ENCODE measurements at places on chromosomes 4 and X.

DNA sequence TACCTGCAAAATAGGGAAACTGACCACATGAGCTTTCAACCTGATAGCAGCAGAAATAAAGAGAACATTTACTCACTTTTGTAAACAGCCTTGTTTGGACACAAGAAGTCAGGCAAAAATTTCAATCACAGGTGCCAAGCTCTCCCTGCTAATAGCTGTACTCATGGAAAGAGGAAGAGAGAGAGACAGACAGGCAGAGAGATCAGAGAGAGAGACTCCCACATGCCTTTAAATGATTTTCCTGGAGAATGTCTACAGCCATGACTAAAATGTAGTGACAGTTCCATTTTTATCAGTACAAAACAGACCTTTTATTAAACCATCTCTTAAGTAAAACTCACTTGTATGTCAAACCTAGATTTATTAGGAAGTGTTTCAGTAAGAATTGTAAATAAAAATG is 752.9 kb downstream of the TRAM1L1 start:
- no peak for DNase-seq

DNA sequence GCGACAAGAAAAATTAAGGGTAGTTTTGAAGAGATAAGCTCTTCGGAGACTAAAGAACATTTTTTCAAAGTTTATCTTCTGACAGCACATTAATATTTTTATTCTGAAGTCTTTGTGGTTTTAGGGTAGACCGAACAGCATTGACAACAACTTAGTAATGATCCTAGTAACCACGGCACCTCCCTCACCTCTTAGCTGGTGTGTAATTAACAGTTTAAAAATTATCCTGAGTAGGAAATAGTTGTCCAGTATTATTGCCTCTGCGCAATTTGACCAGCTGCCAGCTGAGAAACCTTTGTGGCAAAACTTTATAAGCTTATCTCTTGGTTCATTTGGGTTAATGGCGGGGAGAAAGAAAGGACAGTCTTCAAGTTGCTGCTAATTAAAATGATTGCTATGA is 213.6 kb downstream of the CBLL2 start:
- no peak for DNase-seq

DNA sequence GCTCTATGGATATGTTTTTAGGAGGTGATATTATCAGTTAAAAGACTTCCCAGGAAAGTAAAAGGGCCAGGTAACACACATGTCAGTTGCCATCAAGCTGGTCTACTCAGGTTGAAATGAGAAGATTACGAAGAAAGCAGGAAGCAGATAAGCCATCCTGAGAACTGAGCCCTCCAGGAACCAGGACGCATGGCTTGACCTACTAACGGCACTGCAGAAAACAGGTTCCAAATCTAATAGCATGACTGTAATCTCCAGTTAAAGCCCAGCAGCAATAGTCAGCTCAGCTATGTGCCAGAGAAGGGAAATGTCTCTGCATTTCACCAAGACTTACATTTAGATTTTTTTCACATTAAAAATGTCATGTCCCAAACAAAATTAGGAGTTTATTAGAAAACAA is 77.9 kb downstream of the APBB2 start:
- DNase-seq = no peak

DNA sequence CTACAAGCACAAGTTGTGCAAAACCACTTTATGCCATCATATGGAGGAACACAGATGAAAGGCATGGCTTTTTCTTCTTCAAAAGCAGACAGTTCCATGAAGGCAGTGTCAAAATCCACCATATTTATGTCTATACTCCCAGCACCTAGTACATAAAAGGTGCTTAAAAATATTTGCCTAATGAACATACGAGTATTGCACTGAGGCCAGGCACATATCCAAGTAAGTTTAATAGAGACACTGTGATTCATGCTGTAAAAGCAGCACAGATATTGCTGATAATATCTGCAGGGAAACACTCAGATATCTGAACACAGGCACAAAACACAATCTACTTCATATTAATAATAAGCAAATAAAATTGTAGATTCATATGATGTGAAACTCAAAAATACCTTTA is 48.1 kb upstream of the CXCL8 start:
- no peak for DNase-seq

DNA sequence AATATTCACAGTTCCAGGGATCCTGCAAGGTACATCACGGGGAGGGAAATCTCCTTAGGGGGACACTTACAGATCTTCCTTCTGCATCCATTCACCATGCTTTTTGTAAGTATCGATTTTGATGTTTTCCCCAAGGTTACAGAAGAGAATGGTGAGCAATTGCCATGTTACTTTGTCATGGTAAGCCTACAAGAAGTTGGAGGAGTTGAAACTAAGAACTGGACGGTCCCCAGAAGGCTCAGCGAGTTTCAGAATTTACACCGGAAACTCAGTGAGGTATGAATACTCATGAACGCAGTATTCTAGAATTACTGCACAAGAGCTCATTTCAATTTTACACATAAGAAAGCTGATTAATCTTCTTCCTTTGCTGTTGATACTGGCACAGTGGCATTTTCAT is 53.9 kb downstream of the LRP2BP start:
- no peak for DNase-seq

- no peak for DNase-seq
These were observed 105.2 kb downstream of the RBM47 start for GRCh38 chr4:40524366-40525041.

- no peak for DNase-seq
These were observed 21.9 kb upstream of the FAM47C start for GRCh38 chrX:36986231-36986630.

- DNase-seq = no peak
These were observed 928.1 kb downstream of the PDHA2 start for GRCh38 chr4:96767815-96768480.

DNA sequence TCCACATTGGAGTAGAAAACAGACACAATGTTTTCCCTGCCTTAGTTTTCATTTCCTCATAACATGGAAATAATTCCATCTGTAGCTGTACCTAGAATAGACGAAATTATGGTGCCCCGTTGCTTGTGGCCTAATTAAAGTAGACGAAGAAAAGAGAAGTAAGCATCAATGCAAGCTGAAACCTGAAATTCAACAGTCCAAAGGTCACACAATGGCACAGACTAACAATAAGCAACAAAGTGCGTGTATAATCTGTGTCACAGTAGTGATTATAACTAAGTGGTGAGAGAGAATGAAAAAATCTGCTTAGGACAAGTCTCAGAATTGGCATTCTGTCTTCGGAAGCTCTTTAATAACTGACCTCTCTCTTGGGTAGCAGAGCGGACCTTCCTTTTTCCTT is 24.3 kb downstream of the MAGEB17 start:
- no peak for DNase-seq

GRCh38 chr4:184529283-184529682 is 54.9 kb upstream of the IRF2 start:
- DNase-seq = no peak

GRCh38 chr4:6607368-6608055 is 32.5 kb downstream of the MAN2B2 start:
- DNase-seq = no peak

GRCh38 chr4:42445038-42445437 is 47.8 kb downstream of the SHISA3 start:
- DNase-seq = no peak

DNA sequence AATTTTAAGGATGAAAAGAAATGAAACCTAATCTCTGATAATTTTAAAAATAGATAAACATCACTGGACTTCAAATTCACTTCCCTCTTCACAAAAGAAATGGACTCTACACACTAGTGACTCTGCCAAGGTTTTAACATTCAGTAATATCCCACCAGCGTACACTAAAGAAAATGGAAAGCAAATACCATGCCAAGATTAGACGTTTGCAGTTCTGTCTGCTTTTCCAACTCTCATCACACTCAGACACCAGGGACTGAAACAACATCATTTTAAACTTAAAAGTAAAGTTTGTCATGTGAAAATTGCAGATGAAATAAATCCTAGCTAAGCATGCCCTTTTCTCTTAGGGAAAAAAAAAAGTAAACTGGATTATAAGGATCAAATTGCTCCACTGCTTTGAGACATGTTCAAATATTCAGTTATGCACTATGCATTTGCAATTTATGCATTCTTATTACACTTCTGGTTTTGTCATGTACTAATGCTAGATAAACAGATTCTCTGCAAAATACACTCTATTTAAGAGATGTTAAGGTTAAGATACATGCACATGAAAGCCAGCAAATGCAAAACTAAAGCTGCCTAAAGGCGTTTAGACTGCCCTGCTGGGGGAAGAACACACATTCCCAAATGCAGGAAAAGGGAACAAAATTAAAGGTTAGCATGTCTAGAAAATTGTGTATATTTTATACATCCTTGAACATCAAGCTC is 534.4 kb upstream of the EPHA5 start:
- no peak for DNase-seq

- no peak for DNase-seq
These were observed 234.1 kb downstream of the STIM2 start for GRCh38 chr4:27094783-27095182.

DNA sequence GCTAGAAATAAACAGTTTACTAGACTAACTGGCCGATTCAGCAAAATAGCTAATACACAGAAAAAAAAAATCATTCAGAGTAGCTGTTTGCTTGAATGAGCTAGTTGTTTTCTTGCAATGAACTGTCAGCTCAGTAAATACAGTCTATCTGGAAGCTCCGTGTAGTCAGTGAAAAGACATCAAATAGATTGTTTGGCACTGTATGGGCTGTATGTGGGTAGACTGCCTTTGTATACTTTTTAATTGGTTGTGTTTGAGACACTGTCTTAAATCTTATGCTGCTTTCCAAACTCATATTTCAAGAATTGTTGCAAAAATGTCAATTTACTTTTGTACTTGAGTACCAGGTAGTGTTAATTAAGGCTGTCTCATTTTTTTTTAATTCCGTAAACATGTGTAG is 61.6 kb upstream of the GPR174 start:
- no peak for DNase-seq

DNA sequence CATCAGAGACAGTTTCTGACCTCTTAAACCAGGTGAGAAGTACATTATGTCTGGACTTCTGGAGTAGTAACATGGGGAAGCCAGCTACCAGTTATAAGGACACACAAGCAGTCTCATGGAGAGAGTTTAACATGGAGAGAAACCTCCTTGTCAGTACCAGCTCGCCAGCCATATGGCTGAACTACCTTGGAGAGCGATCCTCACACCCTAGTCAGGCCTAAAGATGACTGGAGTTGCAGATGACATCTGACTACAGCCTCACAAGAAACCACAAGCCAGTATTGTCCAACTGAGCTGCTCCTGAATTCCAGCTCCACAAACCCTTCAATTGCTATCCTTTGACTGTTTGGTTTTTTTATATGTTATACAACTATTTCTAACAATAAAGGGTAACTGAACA is 49.8 kb downstream of the PDHA2 start:
- DNase-seq = no peak

- no peak for DNase-seq
These were observed 15.9 kb downstream of the PLRG1 start for GRCh38 chr4:154534296-154534695.

GRCh38 chr4:158958489-158959270 is 144.2 kb upstream of the RAPGEF2 start:
- DNase-seq = no peak

GRCh38 chr4:6362896-6363295 is 93.2 kb downstream of the WFS1 start:
- no peak for DNase-seq

All from NCI-H2171 treated with DMSO at 0.1 percent for 48 hours (cell line).